ENCODE measurements at places on chromosomes 6 and 20.

- no peak for DNase-seq
Measured at GRCh38 chr6:12529364-12530019, 187.1 kb upstream of the PHACTR1 start.

DNA sequence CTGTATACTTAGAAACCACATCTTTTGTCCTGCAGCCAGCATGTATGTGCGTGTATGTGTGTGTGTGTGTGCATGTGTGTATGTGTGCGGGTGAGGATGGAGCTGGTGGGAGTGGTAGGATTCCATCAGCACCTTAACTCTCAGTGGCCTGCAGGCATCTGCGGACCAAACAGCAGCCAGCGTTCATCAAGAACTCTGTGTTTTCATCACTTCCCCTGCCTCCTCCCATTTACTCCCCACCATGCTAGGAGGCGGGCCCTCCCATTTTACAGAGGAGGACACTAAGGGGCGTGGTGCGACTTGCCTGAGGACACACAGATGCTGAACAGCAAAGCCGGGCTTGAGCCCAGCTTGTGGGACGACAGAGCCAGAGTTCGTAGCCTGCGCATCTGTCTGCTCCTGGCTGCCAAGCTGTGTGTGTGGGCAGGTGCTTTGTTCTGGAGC is 8.9 kb downstream of the VSTM2L start:
- no peak for DNase-seq

- DNase-seq: peak; percentile 58
Measured at GRCh38 chr20:1266167-1266973, at the start of gene SNPH. Gene SNPH, plus strand, starts transcription at chr20:1266294. Its CDS starts 29,946 bp downstream, at chr20:1296240.

GRCh38 chr20:52033313-52033712 is 158.3 kb downstream of the ZFP64 start:
- no peak for DNase-seq

- DNase-seq: no peak
Measured at GRCh38 chr20:50776122-50776817, 18.6 kb upstream of the BCAS4 start.

DNA sequence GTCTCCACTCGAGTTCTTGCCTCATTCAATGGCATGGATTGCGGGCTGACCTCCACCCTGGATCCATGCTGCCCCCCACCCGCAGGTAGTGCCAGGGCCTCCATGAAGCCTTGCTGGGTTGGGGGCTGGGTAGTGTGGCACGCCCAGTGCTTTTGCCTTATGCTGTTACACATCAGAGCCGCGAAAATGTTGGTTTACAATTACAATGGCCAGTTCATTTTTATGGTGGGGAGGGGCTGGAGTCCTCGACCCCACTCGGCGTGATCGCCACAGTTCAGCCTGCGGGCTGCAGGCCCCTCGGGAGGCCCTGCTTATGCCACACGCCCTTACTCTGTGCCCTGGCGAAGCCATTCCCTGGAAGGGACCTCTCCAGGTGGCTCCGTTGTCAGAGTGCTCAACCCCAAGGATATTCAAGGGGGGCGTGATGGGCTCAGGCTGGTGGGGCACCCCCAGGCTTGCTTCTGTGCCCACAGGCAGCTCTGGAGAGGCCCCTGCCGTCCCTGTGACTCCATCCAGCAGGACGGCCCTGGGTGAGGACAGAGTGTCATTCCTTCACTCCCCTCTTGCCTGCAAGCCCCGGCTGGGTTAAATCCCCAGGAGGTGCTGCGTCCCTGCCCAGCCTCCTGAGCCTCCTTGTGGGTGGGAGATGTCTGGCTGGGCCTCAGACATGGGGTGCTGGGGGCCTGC is 14.8 kb downstream of the ITPA start:
- DNase-seq: no peak
